ENCODE measurements at places on chromosomes 16 and 17.

DNA sequence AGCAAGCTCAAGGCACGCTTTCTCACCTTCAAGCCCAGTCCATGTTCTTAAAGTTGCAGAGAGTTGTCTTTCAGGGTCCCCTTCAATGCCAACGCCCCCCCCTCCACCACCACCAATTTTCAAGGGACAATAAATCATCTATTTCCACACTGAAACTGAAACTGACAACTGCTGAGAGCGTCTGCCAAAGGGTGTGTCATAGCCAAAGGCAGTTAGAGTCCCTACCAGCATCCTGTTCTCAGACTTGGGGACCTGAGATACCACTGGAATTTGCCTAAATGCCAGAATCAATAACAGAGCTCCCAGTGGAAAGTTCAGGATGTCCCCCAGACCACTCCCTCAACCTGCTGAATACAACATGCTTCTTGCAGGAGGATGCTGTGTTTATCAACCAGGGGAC lies 133.2 kb upstream of the SOX9 start:
- no peak for DNase-seq

- DNase-seq, result peak; percentile 94
Measured at GRCh38 chr16:81711657-81712319, 67.3 kb upstream of the PLCG2 start.

- DNase-seq, result no peak
Measured at GRCh38 chr16:11056993-11057649, 112.8 kb downstream of the CLEC16A start.

GRCh38 chr16:56298116-56298515 lies 106.8 kb downstream of the GNAO1 start:
- DNase-seq, result no peak

DNA sequence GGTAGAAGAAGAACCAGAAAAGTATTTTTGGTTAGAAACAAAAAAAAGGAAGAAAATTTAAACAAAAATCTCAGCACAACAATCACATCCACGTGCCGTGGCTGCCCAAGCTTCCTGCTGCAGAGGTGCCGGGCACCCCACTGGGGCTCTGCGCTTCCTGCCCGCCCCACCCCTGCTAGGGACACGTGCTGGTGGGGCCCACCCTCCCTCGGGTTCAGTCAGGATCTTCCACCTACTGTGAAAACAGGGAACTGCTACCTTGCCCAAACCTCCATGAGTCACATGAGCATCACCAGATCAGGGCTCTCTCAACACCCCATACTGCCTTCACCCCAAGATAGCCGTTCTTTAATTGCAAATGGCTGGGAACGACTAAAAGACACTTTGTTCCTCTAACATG lies 24.4 kb upstream of the CYTH1 start:
- DNase-seq, result no peak

DNA sequence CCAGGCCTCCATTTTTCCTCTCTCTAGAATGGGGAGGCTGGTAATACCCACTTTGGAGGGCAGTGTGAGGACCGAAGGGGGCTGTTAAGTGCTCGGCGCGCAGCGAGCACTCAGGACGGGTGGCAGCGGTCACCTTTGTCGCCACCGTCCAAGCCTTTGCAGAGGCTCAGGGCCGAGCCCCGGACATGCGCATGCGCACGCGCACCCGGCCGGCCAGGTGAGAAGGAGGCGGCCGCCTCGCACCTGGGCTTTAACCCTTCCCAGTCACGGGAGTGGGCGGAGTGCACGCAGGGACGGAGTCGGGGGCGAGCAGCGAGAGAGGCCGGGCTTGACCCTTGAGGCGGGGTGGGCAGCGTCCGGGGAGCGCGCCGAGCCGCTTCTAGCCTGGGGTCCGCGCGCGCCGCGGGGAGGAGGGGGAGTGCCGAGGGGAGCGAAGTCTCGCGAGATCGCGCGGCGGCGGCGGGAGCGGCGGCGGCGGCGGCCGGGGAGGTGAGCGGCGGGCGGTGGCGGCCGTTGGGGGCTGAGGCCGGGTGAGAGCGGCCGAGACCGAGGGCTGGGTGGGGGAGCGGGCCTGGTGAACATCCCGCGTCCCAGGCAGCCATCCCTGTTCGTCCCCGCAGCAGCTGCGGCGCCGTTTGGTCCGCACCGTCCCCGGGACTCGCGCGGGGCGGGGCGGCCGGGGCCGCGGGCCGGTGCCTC lies at the start of gene MRTFB:
Gene MRTFB (plus strand): TSS at position 443 of the 699 bp plus-strand sequence. CDS start 69,288 bp downstream, outside the sequence.
- DNase-seq, result peak; percentile 54

GRCh38 chr16:19555938-19556771 lies 652 bp downstream of the VPS35L start:
- DNase-seq, result peak; percentile 13

GRCh38 chr17:77555741-77556291 lies 402.7 kb upstream of the TNRC6C start:
- DNase-seq, result no peak

All from fibroblast of villous mesenchyme (primary cell).